ENCODE measurements at places on chromosomes 6 and 20.

GRCh38 chr20:62269871-62270270 lies 31.6 kb downstream of the OSBPL2 start:
- no peak for DNase-seq

GRCh38 chr20:4159765-4160490 lies 144.6 kb upstream of the RNF24 start:
- no peak for DNase-seq

DNA sequence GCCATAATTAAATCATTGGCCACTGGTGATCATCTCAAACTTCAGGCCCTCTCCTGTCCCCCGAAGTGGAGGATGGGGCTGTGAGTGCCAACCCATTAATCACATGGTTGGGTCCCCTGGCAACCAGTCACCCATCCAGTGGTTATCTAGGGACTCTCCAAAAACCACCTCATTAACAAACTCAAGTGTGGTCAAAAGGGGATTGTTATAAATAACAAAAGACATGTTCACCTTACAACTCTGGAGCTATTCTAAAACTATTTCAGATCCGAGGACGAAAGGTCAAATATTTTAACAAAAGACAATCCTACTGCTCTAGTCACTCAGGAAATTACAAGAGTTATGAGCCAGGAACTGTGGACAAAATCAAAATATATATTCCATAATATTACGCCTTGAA lies 95.5 kb upstream of the PRND start:
- no peak for DNase-seq

DNA sequence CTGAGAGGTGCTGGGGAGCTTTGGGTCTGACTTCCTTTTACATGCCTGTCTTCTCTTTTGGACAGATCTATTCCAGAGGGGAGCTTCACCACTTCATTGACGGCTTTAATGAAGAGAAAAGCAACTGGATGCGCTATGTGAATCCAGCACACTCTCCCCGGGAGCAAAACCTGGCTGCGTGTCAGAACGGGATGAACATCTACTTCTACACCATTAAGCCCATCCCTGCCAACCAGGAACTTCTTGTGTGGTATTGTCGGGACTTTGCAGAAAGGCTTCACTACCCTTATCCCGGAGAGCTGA lies 13.1 kb downstream of the PRDM1 start:
- peak; percentile 51 for DNase-seq

DNA sequence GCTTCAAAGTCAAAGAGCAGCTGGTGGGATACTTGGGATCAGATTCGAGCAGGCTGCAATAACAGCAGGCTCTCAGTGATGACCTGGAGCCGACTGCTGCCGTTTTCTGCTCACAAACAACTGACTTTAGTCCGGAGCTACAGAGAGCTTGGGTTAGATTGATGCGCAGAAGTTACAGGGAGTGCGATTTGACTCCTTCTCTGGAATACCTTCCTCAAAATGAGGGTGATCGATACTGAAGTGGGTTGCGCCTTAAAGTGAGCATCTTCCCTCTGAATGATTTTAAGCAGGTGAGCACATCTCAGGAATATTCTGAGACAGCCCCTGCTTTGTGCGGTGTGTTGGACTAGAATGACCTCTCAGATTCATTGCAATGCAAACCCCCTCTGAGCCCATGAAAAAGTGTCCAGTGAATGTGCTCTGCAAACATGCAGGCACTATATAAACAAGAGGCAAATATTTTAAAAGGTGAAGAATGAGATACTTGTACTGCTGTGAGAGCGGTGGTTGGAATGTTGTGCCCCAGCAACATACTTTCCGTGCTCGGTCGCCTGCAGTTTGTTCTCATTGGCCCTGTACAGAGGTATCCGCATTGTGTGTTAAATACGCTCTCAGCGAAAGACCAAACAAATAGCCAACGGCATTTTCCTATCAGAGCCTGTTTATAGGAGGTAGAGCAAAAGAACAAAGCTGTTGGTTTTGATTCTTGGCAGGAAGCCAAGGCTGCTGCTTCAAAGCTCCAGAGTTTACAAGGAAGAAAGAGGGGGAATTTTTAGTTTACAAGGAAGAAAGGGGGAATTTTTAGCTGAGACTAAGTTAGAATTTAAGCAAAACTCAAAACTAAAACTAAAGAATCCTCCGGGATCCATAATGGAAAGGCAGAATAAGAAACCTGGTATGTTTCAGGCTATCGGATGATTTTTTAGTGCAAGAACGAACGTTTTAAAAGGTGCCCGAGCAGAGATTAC lies 67.7 kb downstream of the PHACTR2 start:
- peak; percentile 61 for DNase-seq

GRCh38 chr20:34215711-34216381 lies 25.4 kb upstream of the ASIP start:
- peak; percentile 95 for DNase-seq

DNA sequence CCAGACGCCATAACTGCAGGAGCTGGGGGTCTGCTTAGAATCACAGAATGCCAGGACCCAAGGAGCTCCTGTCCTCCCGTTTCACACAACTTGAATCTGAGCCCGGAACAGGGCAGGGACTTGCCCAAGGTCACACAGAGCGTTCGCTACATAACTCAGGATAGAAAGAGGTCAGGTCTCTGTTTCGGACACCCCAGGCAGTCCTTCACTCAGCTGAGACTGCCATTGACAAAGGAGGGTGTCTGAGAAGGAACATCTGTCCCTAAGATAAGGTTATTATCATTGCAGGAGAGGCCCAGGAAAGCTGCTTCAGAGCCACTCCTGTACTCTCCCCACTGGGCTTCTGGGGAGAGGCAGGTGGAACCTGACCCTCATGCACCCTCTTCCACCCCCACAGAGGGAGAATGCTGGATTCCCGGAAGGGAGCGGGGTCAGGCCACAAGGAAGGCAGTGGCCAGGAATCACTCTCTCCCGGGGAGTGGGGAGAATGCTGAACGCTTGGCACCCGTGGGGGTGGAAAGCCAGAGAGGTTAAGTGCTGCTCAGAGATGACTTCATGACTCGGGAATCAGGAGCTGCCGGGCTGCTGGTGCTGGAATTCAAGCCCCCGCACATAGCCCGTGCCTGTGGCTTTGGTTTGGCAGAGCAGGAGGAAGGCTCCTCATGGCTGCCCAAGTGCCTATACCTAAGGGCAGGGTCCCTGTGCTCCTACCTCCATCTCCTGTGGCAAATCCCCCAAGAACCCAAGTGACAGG lies 10.7 kb downstream of the SDC4 start:
- DNase-seq = no peak

DNA sequence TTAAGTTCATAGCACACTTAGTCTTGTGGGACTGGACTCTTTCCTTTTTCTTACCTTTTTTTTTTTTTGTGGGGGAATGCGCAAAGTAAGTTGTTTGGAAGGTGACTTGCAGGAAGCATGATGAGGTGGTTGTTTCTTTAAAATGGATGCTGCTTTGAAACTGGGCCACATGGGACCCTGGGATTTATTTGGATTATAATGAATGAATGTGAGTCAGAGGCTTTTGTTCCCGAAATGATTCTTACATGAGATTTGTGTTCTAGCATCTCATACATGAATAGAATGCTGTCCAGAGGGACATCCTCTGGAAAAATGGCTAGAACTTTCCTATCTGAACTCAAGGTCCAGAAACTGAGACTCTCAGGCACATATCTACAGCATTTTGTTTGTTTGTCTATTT lies 236.6 kb upstream of the RNF24 start:
- no peak for DNase-seq

DNA sequence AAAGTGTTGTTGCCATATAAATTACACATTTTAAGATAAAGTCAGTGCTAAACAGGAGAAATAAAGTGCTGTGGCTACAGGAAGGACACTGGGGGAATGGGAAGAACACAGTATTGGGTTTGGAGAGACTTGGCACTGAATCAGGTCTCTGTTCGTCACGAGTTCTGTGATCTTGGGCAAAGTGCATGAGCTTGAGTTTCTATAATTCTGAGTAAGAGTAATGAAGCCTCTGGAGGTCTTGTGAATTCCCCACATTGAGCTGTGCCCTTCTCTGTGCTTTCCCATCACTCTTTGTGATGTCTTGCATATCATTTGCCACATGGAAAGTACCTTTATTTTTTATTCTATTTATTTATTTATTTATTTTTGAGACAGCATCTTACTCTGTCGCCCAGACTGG lies 16.8 kb upstream of the EEF1A1 start:
- DNase-seq = no peak

DNA sequence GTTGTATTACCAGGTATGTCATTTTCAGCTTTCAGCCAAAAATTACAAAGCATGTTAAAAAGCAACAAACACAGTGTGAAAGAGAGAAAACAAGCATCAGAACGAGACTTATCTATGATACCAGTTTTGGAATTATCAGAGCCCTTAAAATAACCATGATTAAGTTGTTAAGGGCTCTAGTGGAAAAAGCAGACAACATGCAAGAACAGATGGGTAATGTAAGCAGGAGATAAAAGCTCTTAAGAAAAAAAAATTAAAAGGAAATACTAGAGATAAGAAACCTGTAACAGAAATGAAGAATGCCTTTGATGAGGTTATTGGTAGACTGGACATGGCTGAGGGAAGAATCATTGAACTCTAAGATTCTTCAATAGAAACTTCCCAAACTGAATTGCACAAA lies 127.5 kb upstream of the SCGN start:
- DNase-seq = no peak

Data from NCI-H1105 (cell line).